ENCODE measurements at places on chromosomes 7 and 10.

- no peak for DNase-seq
- H3K4me1 ChIP-seq, result peaks cover 7% of the 10 kb centered on the region
- peak overlapping the region; percentile 63 for H3K27ac ChIP-seq
- H3K4me3 ChIP-seq, result no peak overlapping the region
Observed at GRCh38 chr7:116810267-116811116, 51.9 kb upstream of the CAPZA2 start.

DNA sequence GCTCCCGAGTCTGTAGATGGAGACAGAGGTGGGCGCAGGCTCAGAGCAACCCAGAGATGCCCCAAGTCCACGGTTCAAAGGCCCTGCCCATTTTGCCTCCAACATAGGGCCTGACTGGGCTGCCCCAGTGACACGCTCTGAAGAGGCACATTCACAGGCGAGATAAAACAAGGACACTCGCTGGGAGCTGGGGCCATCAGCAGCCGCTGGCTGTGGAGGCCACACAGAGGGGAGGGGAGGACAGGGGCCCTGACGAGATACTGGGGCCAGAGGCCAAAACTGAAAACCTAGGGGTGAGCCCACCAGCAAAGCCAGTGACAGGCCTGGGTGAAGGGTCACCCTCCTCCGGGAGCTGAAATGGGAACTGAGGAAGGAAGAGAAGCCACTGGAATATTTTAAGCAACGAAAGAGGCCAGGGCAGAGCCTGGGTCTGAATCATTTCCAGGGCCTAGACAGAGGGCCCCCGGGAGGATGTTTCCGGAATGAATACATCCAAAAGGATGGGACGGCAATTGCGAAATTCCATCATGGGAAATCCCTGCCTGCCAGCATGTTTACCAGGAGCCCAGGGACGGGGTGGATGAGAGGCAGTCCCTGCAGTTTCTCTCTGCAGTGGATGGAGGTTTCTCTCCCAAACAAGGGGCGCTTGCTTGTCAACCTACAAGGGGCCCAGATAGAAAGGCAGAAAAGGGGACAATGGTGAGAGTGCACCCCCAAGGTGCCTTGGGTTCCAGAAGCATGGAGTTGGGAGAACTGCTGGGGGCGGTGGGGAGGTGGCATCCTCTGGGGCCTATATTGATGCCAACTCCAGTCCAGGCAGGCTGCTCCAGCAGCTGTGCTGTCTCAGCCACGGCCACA is 29.0 kb upstream of the HSPA12A start:
- DNase-seq, result peak; percentile 93
- H3K4me3 ChIP-seq, result no peak overlapping the region
- H3K27me3 ChIP-seq, result no peaks in the 10 kb centered on the region
- H3K4me1 ChIP-seq, result peaks cover 8% of the 10 kb centered on the region
- H3K27ac ChIP-seq, result peak overlapping the region; percentile 32
- no peaks in the 10 kb centered on the region for H3K36me3 ChIP-seq

- no peak overlapping the region for H3K4me3 ChIP-seq
- no peaks in the 10 kb centered on the region for H3K4me1 ChIP-seq
- no peaks in the 10 kb centered on the region for H3K36me3 ChIP-seq
Observed at GRCh38 chr10:115826396-115826795, 446.6 kb downstream of the GFRA1 start.

GRCh38 chr7:103993551-103993950 is 4.1 kb upstream of the RELN start:
- no peaks in the 10 kb centered on the region for H3K36me3 ChIP-seq
- no peak overlapping the region for H3K4me3 ChIP-seq
- no peak for DNase-seq
- no peak overlapping the region for H3K27ac ChIP-seq

- no peak overlapping the region for H3K4me3 ChIP-seq
- peaks cover 13% of the 10 kb centered on the region for H3K4me1 ChIP-seq
- no peaks in the 10 kb centered on the region for H3K27me3 ChIP-seq
- peaks cover 8% of the 10 kb centered on the region for H3K36me3 ChIP-seq
- H3K27ac ChIP-seq, result peak overlapping the region; percentile 20
Observed at GRCh38 chr10:109902992-109903947, 20.0 kb downstream of the XPNPEP1 start.
